ENCODE measurements at places on chromosomes 1 and 21.

- DNase-seq = no peak
Observed at GRCh38 chr1:7256526-7256925, 471.3 kb downstream of the CAMTA1 start.

- no peak for DNase-seq
Observed at GRCh38 chr1:158095737-158096335, 84.9 kb upstream of the CD1D start.

- DNase-seq = no peak
Observed at GRCh38 chr1:212578041-212578440, 30.5 kb upstream of the ATF3 start.

GRCh38 chr21:35044770-35045541 lies 4.1 kb downstream of the RUNX1 start:
- DNase-seq = no peak

DNA sequence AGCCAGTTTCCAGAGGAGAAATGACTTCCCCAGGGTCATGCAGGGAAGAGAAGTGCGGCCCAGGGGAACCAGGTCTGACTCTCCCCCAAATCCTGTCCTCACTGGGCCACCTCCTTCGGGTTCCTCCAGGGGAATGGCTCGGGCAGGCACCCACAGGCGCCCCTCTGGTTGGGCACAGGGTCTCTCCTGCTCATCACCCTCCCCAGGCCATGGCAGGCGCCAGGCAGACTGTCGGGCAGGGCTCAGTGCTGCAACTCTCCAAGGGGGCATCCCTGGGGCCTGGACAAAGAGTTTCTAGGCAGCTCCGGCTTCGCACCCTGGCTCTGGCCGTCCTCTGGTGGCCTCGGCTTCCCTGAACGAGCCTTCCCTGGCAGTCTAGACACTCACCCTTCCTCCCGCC lies 75.6 kb downstream of the MEGF6 start:
- no peak for DNase-seq

Data from NCI-H1694 treated with DMSO at 0.1 percent for 48 hours (cell line).